ENCODE measurements at places on chromosomes 1 and 21.

DNA sequence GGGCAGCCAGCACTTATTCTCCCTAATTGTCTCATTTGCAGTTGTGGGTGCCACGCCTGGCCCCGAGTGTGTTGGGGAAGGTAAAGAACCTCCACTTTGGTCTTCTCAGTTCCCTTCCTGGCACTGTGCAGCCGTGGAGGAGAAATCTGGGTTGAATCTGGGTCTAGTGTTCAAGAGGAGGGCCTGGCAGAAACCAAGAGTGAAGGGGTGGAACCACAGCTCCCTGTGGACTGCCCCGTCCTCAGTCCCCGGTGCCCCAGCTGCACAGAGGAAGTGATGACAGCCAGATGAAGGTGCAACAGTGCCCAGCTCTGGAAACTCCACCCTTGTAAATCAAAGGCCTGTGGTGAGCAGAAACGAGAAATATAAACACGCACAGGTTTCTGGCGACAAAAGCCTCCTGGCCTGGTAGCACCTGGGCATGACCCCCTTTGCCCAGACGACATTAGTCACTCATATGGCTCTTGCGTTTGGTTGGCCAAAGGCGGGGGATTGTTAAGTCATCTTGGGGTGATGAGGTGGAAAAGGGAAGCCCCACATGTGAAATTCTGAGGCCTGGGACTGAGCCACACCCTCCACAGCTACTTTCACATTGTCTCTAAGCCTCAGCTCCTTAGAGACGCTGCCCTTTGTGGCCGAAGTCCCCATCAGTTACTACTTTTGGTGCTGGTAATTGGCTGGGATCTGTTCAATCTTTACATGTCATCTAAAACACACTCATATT, 4.2 kb upstream of the ECE1 start:
- H3K4me3 ChIP-seq: no peak overlapping the region
- H3K36me3 ChIP-seq: no peaks in the 10 kb centered on the region
- no peaks in the 10 kb centered on the region for H3K27me3 ChIP-seq
- peaks cover 22% of the 10 kb centered on the region for H3K4me1 ChIP-seq

DNA sequence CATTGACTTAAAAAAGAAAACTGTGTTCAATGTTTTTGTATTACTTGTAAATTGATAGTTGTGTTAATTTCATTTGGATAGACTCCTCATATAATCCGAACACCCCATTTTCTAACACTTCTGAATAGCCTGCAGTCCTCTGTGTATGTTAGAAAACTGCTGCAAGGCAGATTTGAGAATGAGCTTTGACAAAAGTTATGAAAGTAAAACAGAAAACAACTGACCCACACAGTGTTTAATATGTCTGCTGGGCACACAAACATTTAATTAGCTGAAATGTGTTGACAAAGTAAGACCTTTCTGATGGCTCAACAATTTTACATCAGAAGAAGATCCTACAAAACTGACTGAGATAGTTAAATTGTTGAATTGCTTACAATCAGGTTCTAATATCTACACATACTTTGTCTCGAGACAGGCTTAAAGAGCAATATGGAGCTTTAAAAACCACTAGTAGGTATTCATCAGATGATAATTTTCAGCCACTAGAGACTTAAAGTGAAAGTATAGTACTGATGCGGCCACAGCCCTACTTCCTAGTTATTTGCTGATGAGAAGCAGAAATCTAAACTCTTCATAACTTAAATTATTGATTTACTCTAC, 40.0 kb upstream of the PRMT6 start:
- no peaks in the 10 kb centered on the region for H3K36me3 ChIP-seq
- no peak overlapping the region for H3K27ac ChIP-seq
- no peaks in the 10 kb centered on the region for H3K27me3 ChIP-seq
- no peak for DNase-seq

DNA sequence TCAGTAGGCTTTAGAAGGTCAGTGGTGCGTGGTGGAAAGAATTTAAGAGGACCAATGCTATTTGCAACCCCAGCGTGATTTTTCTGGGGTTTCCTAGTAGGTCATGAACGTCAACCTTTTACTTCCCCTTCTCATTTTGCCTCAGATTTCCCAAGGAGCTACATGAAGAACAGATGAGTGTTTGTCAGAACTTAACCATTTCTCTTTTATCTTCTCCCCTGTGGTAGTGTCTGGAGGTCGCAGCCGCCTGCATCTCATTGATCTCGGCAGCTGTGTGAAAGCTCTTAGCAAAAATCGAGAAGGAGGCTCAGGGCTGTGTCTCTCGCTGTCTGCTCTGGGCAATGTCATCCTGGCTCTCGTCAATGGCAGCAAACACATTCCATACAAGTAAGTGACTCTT, 491.1 kb downstream of the KIF26B start:
- no peak for DNase-seq
- H3K27me3 ChIP-seq: no peaks in the 10 kb centered on the region
- no peak overlapping the region for H3K27ac ChIP-seq
- no peak overlapping the region for H3K4me3 ChIP-seq
- H3K4me1 ChIP-seq: no peaks in the 10 kb centered on the region

DNA sequence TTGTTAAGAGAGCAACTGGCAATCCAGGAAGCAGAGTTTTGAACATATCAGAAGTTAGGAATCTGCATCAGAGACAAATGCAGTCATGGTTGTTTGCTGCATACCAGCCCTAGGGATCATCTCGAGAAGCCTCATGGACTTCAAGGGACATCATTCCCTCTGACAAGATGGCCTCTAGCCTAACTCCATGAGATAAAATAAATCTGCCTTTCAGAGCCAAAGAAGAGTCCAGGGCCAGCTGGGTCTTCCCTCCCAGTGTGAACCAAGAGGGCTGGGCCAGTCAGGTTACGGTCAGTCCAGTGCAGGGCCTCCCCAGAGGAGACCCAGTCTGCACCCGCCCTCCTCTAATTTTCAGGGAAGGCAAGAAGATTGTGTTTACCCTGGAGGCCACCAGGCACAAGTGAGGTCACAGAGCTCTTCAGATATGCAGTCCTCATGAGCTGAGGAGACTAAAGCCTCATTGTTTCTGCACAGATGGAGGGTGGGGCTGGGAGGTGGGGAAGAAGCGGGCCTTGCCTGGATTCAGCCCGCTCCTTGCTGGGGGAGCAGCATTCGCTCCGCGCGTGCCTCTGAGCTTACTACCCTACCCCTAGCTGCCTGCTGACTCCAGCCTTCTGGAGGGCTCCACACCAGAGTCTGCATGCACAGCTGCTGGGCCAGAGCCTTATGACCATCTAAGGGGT, 52.8 kb downstream of the CAPN2 start:
- H3K36me3 ChIP-seq: peaks cover 74% of the 10 kb centered on the region
- no peaks in the 10 kb centered on the region for H3K27me3 ChIP-seq
- peaks cover under 1% of the 10 kb centered on the region for H3K4me1 ChIP-seq
- DNase-seq: no peak
- H3K27ac ChIP-seq: no peak overlapping the region
- H3K4me3 ChIP-seq: no peak overlapping the region

GRCh38 chr21:28927130-28927529, 65.5 kb downstream of the LTN1 start:
- no peak overlapping the region for H3K4me3 ChIP-seq
- peaks cover 43% of the 10 kb centered on the region for H3K36me3 ChIP-seq

- DNase-seq: no peak
- no peaks in the 10 kb centered on the region for H3K27me3 ChIP-seq
- no peak overlapping the region for H3K4me3 ChIP-seq
- no peaks in the 10 kb centered on the region for H3K36me3 ChIP-seq
Measured at GRCh38 chr1:182170891-182171461, 109.5 kb upstream of the ZNF648 start.

DNA sequence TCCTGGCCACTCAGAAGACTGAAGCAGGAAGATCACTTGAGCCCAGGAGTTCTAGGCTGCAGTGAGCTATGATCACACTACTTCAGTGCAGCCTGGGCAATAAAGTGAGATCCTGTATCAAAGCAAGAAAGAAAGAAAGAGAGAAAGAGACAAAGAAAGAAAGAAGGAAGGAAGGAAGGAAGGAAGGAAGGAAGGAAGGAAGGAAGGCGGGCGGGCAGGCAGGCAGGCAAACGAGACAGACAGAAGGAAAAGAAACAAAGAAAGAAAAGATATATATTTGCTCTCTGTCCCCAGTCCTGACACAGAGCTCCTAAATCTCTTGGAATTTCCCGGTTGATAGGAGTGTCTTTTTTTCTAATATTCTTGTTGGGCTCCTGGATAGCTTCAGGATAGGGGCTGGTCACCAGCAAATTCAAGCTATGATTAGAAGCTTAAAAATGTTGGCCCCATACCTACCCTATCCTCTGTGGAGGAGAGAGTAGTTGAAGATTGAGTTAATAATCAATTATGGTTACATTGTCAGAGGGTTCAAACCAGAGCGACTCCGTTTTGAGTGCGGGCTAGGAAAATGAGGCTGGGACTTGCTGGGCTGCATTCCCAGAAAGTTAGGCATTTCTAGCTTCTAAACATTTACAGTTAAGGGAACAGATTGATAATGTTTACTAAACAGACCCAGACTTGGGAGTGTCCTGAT, 3.3 kb upstream of the MIGA1 start:
- H3K27ac ChIP-seq: no peak overlapping the region
- no peaks in the 10 kb centered on the region for H3K27me3 ChIP-seq
- no peaks in the 10 kb centered on the region for H3K36me3 ChIP-seq
- no peak for DNase-seq
- peaks cover 9% of the 10 kb centered on the region for H3K4me1 ChIP-seq

- no peak for DNase-seq
- H3K27ac ChIP-seq: no peak overlapping the region
- H3K4me1 ChIP-seq: no peaks in the 10 kb centered on the region
- no peak overlapping the region for H3K4me3 ChIP-seq
- no peaks in the 10 kb centered on the region for H3K36me3 ChIP-seq
Measured at GRCh38 chr1:4573526-4573925, 80.9 kb upstream of the AJAP1 start.

GRCh38 chr1:118335331-118335732, 150.3 kb upstream of the SPAG17 start:
- no peak overlapping the region for H3K4me3 ChIP-seq
- H3K27ac ChIP-seq: no peak overlapping the region
- no peaks in the 10 kb centered on the region for H3K36me3 ChIP-seq
- H3K4me1 ChIP-seq: peaks cover 11% of the 10 kb centered on the region
- DNase-seq: no peak
- no peaks in the 10 kb centered on the region for H3K27me3 ChIP-seq

DNA sequence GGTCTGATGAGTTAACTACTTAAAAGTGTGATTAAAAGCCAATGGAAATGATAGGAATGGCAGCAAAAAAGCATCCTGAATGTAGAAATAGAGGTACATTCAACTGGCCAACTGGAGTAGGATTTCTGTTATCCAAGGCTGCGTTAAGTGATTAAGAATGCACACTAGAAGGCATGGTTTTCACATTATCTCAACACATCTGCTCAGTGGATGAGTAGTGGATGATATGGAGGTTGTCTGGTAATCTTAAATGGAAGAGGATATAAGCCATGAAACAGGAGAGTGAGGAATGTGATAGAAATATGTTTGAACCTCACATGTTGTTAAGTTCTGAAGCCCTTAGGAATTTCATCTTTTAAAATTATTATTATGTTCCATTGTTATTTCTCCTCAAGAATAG, 839.9 kb downstream of the USP25 start:
- no peaks in the 10 kb centered on the region for H3K27me3 ChIP-seq
- no peak overlapping the region for H3K4me3 ChIP-seq
- peaks cover 22% of the 10 kb centered on the region for H3K4me1 ChIP-seq
- no peak for DNase-seq
- no peaks in the 10 kb centered on the region for H3K36me3 ChIP-seq

DNA sequence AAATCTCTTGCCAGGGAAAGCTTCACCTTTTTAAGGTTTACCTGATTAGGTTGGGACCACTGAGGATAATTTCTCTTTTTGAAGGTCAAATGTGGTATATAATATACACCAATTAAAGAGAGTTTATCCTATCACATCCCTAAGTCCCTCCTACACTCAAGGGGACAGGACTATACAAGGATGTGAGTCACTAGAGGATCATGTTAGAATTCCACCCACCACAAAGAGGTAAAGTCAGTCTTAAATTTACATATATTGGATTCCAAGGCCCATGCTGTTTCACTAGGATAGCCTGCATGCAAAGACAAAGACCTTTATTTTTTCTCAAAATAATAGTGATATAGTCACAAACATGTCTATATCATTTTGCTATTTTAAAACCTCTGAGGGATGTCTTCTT, 164.4 kb downstream of the GIPC2 start:
- H3K27ac ChIP-seq: no peak overlapping the region
- H3K4me1 ChIP-seq: peaks cover 9% of the 10 kb centered on the region
- no peaks in the 10 kb centered on the region for H3K36me3 ChIP-seq
- DNase-seq: no peak
- no peak overlapping the region for H3K4me3 ChIP-seq

GRCh38 chr1:235253219-235253962, 74.6 kb downstream of the ARID4B start:
- DNase-seq: no peak
- H3K4me3 ChIP-seq: no peak overlapping the region
- no peaks in the 10 kb centered on the region for H3K27me3 ChIP-seq

GRCh38 chr1:53303243-53303642, 24.6 kb downstream of the LRP8 start:
- H3K4me1 ChIP-seq: no peaks in the 10 kb centered on the region
- no peak overlapping the region for H3K27ac ChIP-seq
- peaks cover 6% of the 10 kb centered on the region for H3K36me3 ChIP-seq
- no peaks in the 10 kb centered on the region for H3K27me3 ChIP-seq

DNA sequence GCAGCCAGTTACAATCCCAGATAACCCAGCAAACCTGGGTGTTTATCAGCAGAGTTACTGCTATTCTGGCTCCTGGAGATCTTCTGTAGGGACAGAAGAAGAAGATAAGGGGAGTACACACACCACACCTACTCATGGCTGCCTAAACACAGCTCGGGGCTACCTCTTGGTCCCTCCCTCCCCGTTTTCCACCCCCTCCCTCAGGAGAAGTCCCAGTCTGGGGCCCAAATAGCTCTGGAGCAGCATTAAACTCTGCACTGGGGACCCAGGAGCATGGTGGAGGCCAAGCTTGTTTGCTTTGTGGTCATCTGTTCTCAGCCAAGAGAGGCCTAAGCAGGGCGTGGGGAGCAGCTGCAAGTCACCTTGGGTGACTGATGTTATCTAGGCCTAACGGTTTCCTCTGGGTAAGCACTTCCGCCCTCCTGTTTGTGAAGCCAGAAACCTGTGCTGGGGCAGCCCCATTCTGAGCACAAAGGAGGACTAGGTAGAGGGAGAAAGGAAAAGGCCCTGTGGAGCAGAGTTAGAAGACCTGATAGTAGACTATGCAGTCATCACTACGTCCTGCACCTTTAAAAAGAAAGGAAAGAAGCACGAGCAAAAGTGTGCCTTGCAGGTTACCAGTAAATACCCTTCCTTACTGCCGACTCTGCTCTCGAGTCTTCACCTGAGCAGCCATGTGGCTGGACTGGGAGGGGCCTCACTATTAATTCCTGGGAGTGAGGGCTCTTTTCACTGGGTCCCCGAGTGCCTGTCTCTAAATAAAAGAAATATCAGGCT, 2.0 kb upstream of the RCSD1 start:
- no peaks in the 10 kb centered on the region for H3K27me3 ChIP-seq
- H3K36me3 ChIP-seq: no peaks in the 10 kb centered on the region
- H3K4me1 ChIP-seq: no peaks in the 10 kb centered on the region
- no peak overlapping the region for H3K27ac ChIP-seq
- no peak overlapping the region for H3K4me3 ChIP-seq
- DNase-seq: no peak

GRCh38 chr21:21002153-21002552, 3.9 kb downstream of the NCAM2 start:
- H3K27ac ChIP-seq: no peak overlapping the region
- H3K27me3 ChIP-seq: peaks cover 72% of the 10 kb centered on the region
- no peaks in the 10 kb centered on the region for H3K4me1 ChIP-seq
- DNase-seq: no peak
- H3K4me3 ChIP-seq: no peak overlapping the region

All from RWPE2 (cell line).